Mammary epithelial cell (primary cell): ENCODE measurements at places on chromosomes 16 and 17.

GRCh38 chr16:7338826-7339225 is 6.2 kb downstream of the RBFOX1 start:
- no peak for DNase-seq

GRCh38 chr17:44219108-44219615 is 313 bp downstream of the UBTF start:
- DNase-seq = peak; percentile 70

GRCh38 chr16:85928401-85928820 is 29.4 kb downstream of the IRF8 start:
- no peak for DNase-seq

- peak; percentile 100 for DNase-seq
Observed at GRCh38 chr17:74569020-74570003, 2.0 kb upstream of the CD300H start.

DNA sequence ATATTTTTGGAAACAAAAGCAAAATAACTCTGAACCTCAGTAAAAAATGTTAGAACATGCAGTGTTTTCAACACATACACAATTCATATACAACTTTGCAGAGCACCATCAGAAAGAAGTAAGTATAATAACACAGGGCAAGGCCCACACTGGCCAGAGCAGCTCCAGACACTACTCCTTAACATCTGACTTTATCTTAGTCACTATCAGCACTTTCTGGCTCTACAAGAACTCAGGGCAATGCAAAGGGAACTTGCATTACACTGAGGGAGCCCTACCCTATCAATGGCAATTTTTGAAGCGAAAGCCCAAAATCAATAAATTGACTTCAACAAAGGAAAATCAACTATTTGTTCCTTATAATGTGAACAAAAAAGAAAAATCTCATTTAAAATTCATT is 16.5 kb downstream of the RNF157 start:
- DNase-seq = no peak

- DNase-seq = peak; percentile 57
Observed at GRCh38 chr17:75152922-75153779, 1.2 kb downstream of the JPT1 start.

DNA sequence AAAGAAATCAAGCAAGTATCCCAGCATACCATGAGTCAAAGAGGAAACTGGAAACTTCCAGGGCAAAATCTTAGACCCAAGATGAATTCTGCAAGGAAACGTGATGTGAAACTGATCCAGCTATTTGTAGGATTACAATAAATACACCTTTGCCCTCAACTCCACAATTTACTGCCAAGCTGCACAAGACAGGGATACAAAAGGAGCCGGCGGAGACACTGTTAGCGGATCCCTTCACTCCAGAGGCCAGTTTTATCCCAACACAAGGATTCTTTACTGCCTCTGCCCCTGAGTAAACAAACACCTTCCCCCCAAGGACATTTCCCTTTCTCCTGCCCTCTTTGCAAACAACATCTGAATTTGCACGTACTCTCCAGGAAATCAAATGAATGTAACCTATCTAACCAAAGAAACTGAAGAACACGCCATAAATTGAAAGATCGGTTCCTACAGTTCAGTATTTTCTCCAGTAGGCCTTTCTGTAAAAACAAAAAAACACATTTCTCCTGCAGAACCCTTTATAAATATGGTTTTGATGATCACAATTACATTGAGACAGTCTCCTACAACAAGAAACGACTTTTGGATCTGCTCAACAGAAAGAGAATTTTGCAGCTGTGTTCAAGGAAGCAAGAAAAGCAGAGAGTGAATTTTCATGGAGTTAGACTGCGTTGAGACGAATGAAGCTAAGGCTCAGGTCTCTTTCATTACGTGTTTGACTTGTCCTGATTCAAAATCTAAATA is 1.4 kb upstream of the CBX2 start:
- no peak for DNase-seq

DNA sequence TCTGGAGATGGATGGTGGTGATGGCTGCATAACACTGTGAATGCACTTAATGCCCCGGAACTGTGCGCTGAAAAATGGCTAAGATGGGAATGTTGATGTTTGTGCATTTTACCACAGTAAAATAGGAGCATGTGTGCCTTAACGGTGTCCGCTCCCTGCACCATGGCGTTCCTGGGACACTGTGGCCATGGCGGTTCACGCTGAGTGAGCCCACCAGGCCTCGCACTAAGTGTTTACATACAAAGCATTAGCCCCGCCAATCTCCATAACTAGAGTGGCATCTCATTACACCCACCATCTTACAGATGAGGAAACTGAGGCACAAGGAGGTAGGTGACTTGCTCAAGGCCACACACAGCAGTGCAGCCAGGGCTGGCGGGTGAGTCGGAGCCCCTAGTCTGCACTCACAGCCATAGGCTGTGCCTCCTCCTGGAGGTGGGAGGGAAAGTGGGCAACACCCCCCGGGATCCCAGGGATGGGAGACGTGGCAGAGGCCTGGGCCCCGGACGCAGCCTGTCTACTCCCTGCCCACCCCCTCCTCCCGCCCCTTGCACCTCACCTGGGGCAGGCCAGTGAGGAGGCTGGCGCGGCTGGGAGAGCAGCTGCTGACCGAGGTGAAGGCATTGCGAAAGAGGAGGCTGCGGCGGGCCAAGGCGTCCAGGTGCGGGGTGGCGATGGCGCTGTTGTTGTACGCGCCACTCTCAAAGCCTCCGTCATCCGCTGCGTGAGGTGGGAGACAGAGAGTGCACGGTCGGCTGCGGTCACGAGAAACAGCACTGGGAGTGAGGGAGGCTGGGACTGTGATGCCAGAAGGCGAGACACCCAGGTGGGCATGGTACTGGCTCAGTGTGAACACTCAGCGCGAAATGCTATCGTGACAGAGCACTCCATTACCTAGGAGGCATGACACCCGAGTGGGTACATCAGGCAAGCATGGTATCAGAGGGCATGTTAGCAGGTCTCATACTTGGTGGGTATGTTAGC is 3.4 kb downstream of the SGSH start:
- DNase-seq = no peak

GRCh38 chr16:47567321-47567720 is 106.2 kb downstream of the PHKB start:
- DNase-seq = no peak

DNA sequence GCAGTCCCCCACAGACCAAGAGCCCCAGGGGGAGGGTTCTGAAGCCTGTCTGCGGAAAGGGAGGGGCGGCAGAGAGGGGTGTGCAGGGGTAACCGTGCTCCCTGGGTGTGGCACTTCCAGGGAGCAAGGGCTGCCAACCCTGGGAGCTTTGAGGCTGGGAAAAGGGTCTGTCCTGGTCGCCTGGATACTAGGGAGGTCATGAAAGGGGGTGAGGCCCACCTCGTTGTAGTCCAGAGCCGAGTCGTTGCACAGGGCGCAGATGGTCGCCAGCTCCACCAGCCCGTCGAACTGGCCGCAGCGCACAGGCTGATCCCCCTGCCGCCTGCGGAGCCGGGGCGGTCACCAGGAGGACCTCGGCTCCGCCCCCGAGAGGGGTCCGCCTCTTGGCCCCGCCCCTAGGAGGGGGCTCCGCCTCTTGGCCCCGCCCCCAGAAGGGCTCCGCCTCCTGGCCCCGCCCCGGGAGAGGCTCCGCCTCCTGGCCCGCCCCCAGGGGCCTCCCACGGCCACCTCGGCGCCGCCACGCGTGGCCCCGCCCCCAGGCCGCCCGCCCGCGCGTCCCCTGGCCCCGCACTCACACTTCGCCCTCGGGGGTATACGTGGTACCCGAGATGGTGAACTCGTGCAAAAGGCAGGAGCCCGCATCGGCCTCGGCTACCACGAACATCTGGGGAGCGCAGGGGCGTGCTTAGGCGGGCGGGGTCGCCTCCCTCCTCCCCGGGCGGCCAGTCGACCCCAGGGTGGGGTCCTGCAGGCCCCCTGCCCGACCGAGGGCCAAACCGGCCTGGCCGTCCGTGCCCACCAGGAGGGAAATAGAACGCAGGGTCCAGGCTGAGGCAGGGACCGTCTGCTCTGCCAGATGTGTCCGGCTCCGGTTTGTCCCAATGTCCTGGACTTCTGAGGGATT is 19.5 kb downstream of the ATP2A3 start:
- no peak for DNase-seq

DNA sequence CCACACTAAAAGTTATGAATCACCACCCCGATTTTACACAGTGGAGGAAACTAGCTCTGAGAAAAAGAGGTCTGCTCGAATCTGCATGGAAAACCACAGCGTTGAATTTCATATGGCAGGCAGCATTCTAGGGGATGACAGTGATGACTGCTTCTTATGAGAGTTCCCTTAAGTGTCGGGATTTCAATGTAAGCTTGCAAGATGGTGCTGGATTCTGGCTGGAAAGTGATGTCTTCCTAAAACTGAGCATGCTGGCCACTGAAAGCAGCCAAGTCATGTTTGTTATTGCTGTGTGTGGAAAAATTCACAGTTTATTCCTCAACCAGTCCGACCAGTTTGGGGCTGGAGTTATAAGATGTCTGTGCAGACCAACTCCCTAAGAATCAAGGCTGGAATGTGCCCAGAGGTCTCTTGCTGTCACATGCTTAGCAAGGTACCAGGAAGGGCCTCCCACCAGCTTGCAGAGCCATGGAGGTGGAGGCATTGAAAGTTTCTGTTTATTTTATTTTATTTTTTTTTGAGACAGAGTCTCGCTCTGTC is 37.2 kb upstream of the GAN start:
- DNase-seq = peak; percentile 19

DNA sequence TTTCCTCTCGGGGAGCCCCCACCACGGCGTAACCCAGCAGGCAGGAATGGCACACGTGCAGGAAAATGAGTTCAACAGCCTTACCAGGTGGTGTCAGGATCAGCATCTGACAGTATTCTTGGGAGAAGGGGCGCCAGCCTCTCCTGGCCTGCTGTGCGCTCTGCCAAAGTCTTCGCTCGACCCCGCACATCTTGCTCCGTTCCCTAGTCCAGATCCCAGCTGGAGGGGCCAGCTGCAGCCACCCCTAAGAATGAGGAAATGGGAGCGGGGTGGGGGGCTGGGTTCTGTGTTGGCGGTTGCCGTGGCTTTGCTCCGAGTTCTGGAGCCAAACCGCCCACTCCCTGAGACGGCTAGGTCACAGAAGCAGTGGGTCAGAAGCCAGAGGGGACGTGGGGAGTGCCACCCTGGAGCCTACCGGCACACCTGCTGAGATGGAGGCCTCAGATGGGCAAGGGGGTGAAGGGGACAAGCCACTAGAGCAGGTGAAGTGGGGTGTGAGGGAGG is at the start of gene CHCT1:
CHCT1 (plus strand) TSS at position 328 of the 504 bp plus-strand sequence; CDS start at position 432, 104 bp downstream.
- DNase-seq = no peak

DNA sequence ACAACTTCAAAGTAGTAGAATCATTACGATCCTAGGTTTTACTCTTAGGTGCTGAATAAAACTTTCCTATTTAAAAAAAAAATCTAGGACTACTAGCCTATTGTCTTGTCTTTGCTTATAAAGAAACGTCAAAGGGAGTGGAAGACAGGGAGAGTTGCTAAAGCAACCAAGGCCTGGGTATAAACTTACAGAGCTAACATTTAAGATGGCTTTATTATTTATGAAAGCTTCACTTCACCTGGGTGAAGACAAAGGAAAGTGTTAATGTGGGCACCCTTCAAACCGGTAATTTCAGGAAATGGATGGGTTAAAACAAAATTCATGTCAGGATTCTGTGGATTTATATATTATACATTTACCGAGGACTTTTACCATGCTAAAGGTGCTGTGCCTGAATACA is 2.5 kb downstream of the DUSP14 start:
- no peak for DNase-seq

DNA sequence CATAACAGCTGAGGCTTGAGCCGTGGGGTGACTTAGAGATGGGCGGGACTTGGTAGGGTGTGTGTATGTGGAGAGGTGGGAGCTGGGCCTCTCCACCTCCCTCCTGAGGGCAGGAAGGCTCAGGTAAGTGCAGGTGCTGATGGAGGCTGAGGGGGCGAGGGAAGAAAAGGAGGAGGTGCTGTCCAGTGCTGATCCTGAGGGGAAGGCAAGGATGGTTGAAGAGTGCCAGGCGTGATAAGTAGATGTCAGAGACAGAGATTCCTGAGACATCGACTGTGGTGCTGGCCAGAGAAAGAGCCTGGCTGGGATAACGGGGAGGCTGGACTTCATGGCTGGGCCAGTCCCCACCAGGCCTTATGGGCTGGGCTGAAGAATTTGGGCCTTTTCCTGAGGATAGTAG is 159.1 kb downstream of the SDK2 start:
- no peak for DNase-seq

GRCh38 chr16:32116080-32116479 is 137.0 kb upstream of the TP53TG3D start:
- DNase-seq = no peak

DNA sequence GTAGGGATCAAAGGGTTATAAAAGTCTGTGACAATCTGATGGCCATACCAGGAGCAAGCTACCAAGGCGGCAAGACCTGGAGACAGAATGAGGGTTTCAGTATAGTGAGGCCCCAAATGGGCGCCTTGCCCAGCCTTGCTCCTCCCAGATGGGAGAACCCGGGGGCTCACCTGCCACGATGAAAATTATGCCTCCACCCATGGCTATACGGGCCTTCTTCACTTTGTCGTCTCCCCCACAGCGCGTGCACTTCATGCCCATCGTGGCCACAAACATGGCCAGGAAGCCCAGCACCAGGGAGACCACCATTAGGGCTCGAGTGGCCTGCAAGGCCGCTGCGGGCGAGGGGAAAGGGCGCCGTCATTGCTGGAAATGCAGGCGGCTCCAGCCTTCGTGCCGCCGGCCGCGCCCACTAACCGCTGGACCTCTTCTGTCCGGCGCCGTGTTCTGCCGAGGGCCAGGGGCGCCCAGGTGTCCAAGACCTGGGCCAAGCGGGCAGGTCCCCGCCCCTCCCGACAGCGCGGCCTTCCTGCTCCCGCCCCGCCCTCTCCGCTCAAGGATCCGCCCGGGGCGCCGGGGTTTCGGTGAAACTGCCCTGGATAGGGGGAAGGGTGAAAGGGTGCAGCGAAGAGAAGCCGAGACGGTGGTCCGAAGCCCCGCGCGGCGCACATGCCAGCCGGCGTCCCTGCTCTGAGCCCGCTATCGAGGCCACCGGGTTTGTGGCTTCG is 1.5 kb downstream of the CLDN7 start:
- no peak for DNase-seq

GRCh38 chr16:72159801-72160200 is 12.2 kb downstream of the PMFBP1 start:
- no peak for DNase-seq

GRCh38 chr16:85554889-85555718 is 58.0 kb upstream of the GSE1 start:
- DNase-seq = peak; percentile 46

DNA sequence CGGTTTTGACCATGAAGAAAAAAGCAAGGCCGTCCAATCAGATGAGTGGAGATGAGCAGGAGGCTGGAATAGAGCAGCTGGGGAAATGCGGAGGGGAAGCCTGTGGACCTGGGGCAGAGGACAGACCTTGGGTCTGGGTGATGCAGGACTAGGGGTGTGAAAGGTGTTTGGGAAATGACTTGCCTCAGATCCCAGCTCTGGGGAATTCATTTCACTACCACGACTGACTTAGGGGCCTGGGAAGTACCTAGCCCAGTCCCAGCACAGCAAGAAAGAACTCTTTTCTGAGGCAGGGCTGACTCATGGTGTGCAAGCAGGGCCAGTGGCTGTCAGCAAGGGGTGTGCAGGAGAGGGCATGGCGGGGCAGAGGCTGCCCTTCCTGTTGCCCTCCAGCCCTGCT is 14.8 kb downstream of the DNAI2 start:
- DNase-seq = peak; percentile 74

DNA sequence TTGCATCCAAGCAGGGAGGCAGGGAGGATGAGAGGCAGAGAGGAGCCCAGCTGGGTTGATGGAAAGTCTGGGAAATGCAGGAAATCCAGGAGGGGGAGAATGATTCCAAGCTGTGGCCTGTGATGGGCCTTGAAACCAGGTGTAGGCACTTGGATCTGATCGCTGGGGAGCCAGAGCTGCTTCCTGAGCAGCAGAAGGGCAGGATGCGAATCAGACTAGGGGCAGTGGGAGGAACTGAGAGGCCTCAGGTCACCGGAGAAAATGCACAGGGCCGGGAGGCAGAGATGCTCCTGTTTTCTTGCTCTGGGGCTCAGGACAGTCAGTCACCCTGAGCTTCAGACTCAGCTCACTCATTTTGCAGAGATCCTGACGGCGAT is 29.6 kb upstream of the MEOX1 start:
- DNase-seq = no peak
